ENCODE measurements at places on chromosomes 5 and 9.

GRCh38 chr5:141685591-141685990 is 3.6 kb upstream of the ARAP3 start:
- no peak overlapping the region for H3K27ac ChIP-seq
- H3K4me3 ChIP-seq, result no peak overlapping the region
- H3K4me1 ChIP-seq, result no peaks in the 10 kb centered on the region
- DNase-seq, result no peak
- H3K36me3 ChIP-seq, result no peaks in the 10 kb centered on the region
- H3K27me3 ChIP-seq, result no peaks in the 10 kb centered on the region

DNA sequence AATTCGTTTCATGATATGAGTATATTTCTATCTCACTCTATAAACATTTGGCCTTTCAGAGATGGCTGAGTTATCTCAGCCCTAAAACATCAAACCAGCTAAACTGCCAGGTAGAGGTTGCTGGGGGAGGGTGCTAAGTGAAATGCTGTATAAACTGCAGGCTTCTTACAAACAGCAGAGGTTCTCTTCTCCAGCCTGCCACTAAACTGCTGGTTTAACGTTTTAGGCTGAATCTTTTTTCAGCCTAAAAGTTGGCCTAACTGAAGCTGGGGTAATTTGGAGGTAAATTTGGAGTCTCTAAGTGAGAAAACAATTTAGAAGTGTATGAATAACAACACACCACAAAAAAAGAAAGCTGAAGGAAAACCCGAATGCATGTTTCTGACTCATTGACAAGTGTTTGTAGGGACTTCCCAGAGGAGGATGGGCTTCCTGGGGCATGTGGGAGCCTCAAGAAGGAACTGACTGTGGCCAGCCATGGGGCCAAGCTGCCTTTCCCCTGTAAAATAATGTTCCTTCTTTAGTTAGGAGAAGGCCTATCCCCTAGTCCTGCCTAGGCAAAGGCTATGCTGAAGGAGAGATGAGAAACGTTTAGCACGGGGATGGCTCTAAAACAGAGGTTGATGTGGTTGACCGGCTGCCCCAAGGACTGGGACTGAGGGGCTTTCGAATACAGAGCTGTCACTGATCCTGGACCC is 44.3 kb downstream of the SLC28A3 start:
- H3K27ac ChIP-seq, result no peak overlapping the region
- no peak overlapping the region for H3K4me3 ChIP-seq
- DNase-seq, result no peak
- H3K36me3 ChIP-seq, result no peaks in the 10 kb centered on the region
- no peaks in the 10 kb centered on the region for H3K27me3 ChIP-seq

DNA sequence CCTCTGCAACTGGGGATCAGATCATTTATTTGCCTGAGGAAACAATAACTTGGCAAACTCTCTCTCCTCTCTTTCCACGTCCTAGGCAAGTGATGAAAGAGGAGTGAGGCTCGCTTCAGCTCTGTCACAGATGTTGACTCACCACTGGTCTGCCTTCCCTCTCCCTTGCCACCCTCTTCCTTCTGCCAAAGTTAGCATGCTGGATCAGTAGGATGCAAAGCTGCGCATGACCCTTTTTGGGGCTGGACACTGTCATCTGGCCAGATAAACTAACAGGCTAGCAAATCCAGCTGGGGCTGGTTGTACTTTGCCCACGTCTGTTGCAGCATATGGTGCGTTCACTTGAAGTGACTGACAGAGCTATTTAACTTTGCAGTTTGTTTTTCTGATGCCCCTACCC is 36.2 kb upstream of the SMARCA2 start:
- DNase-seq, result no peak
- no peaks in the 10 kb centered on the region for H3K4me1 ChIP-seq
- no peaks in the 10 kb centered on the region for H3K27me3 ChIP-seq
- no peak overlapping the region for H3K27ac ChIP-seq
- H3K36me3 ChIP-seq, result no peaks in the 10 kb centered on the region

DNA sequence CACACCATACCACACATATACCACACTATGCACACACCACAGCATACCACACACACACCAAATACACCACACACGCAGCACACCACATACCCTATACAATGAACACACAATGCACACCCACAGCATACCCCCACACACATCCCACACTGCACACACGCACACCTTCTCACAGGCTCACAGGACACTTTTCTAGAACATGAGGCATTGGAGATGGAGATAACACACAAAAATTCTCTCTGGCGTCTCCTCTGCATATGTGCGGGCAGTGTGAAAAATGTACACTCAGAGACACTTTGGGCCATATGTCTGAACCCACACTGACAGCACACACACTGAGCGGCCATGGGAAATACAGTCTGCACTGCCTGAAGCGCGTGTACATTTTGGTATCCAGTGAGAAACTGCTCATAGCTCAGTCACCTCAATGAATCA is 278.1 kb downstream of the GADD45G start:
- no peak overlapping the region for H3K4me3 ChIP-seq
- DNase-seq, result no peak
- H3K27me3 ChIP-seq, result no peaks in the 10 kb centered on the region

DNA sequence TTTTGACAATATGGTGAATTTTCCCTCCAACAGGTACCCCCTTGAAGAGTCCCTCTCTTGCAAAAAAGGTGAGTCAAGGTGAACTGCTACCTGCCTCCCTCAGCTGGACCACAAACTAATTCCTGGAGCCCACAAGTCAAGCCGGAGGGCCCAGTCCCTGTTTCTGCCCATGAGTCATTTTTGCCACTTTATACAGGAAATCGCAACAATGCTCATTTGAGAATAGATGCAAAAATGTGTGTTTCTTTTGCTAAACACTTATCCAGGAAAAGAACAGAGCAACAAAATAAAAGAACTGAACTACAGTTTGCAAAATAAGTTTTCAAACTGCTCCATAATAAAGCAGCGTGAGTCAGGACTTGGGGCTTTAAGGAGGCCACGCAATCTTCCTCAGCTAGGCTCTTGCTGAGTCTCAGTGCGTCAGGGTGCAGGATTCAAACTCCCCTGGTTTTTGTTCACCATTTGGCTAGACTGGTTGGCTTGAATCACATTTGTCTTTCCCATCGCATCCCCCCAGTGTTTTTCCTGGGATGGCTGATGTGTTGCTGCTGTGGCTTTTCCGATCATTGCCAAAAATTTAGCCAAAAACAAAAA is 102.7 kb downstream of the GOLPH3 start:
- H3K4me3 ChIP-seq, result no peak overlapping the region
- DNase-seq, result peak; percentile 39
- H3K4me1 ChIP-seq, result no peaks in the 10 kb centered on the region
- no peaks in the 10 kb centered on the region for H3K36me3 ChIP-seq

GRCh38 chr5:157993201-157993600 is 134.3 kb upstream of the CLINT1 start:
- no peak overlapping the region for H3K4me3 ChIP-seq
- no peak for DNase-seq
- H3K4me1 ChIP-seq, result no peaks in the 10 kb centered on the region

DNA sequence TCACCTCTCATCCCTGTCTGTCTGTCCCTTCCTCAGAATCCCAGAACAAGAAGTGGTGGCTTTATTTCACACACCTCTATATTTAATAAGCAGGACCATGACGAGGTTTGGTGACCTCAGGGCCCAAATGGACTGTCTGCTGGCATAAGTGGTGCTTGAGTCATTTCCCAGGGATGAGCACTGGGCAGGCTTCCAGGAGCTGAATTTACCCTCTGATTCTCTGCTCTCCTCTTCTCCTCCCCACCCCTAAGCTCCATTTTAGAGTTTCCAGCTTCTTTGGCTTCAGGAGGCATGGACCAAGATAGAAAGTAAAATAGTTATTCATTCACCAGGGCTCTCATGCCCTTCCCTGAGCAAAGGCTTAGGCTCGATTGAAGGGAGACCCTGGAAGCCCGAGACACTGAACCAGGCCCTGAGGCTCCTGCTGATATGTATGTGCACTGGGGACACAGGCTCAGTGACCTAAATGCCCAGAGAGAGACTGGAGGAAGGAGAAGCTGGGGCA is 69.1 kb downstream of the PPARGC1B start:
- H3K27me3 ChIP-seq, result no peaks in the 10 kb centered on the region
- H3K27ac ChIP-seq, result peak overlapping the region; percentile 69
- H3K36me3 ChIP-seq, result no peaks in the 10 kb centered on the region
- H3K4me3 ChIP-seq, result no peak overlapping the region
- peak; percentile 76 for DNase-seq

GRCh38 chr9:35828716-35829083 is at the start of gene FAM221B:
FAM221B (minus strand) TSS chr9:35828732; CDS start chr9:35826161, 2,571 bp downstream.
- H3K4me1 ChIP-seq, result no peaks in the 10 kb centered on the region
- no peaks in the 10 kb centered on the region for H3K27me3 ChIP-seq
- H3K4me3 ChIP-seq, result peak within 1 kb of the TSS; percentile 54
- H3K27ac ChIP-seq, result peak within 1 kb of the TSS; percentile 94

DNA sequence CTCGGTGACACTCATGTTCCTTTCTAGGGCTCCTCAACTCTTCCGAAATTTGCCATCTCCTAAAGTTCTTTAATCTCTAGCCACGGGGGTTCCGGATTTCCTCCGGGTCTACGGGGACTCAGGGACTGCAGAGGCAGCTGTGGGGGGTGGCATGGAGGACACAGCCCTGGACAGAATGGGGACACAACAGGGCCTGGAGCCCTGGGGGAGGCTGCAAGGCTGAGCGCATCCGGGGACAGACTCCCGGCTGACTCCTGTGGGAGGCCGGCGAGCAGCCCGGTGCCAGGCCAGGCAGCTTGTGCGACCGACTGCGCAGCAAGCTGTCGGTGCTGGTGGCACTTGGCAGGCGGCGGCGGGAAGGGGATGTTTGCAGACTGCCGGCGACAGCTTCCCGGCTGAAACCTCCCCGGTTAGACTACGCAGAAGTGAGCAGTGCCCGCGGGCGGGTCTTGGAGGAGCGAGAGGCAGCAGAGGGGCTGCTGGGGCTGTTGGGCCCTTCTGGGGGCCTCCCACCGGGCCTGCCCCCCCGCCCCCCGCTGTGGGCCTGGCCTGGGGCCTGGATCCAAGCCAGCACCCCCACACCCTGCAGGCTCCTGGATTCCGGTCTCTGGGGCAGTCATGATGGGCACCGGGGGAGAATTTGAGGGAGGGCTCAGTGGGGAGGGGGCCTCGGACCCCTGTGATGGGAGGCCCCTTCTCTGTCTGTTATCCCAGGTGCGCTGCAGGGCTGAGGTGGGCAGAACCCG is 28.7 kb upstream of the UBAC1 start:
- H3K36me3 ChIP-seq, result no peaks in the 10 kb centered on the region
- H3K27ac ChIP-seq, result no peak overlapping the region
- DNase-seq, result no peak
- no peaks in the 10 kb centered on the region for H3K27me3 ChIP-seq
- no peak overlapping the region for H3K4me3 ChIP-seq

- H3K4me3 ChIP-seq, result no peak overlapping the region
- H3K36me3 ChIP-seq, result no peaks in the 10 kb centered on the region
- no peak for DNase-seq
- no peak overlapping the region for H3K27ac ChIP-seq
- H3K27me3 ChIP-seq, result no peaks in the 10 kb centered on the region
- no peaks in the 10 kb centered on the region for H3K4me1 ChIP-seq
Measured at GRCh38 chr5:152439791-152440190, 34.7 kb upstream of the NMUR2 start.

GRCh38 chr9:98488571-98489312 is 220.0 kb downstream of the GABBR2 start:
- H3K36me3 ChIP-seq, result no peaks in the 10 kb centered on the region
- no peaks in the 10 kb centered on the region for H3K4me1 ChIP-seq
- H3K27me3 ChIP-seq, result no peaks in the 10 kb centered on the region
- no peak for DNase-seq

DNA sequence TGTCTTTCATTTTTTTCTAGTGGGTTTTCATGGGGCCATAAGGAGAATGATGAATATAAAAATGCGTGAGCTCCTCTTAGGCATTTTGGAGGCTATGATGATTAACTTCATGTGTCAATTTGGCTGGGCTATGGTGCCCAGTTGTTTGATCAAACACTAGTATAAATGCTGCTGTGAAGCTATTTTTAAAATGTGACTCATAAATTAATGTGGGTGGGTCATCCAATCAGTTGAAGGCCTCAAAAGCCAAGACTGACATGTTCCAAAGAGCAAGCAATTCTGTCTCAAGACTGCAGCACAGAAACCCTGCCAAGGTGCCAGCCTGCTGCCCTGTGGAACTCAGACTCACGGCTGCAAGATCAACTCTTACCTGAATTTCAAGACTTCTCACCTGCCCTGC is 24.4 kb upstream of the ICE1 start:
- no peak overlapping the region for H3K4me3 ChIP-seq
- DNase-seq, result no peak
- no peaks in the 10 kb centered on the region for H3K4me1 ChIP-seq

DNA sequence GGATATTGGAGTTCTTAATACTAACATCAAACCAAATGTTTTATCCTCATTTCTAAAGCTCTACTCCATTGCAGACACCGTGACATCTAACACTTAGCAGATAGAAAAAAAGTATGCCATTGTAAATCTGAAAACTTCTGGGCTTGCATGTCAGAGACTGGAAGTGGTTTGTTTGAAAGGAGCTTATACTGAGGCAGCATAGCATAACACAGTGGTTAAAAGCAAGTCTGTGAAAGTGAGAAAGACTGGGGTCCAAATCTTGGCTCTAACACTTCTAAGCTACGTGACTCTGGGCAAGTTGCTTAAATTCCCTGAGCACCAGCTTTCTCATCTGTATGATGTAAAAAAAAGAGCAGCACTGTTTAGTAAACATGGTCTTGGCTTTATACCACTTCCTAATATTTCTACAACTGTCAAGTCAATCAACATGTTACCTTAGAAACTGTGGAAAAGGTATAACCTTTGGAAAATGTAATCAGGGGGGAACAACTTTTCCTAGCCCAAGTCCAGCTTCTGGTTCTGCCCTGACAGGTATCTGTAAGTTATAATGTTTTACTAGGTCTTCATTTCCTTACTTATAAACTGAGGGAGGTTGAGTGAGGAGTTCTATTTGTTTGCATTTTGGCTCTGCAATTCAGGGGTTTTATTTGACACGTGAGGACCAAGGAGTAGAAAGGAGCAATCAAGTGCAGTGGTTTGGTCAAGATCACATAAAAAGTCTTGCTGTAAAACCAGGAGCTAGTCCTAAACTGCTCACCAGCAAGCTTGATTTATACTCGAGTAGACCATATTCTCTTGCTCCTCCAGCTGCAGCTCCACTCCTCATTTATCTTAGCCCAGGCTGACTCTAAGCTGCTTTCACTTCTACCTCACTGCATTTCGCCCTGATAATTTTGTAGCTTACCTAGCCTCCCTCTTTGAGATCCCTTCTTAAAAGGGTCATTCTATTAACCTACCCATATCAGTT is 541.0 kb downstream of the RAB3C start:
- no peaks in the 10 kb centered on the region for H3K27me3 ChIP-seq
- no peak overlapping the region for H3K4me3 ChIP-seq
- H3K4me1 ChIP-seq, result no peaks in the 10 kb centered on the region
- no peak for DNase-seq
- no peaks in the 10 kb centered on the region for H3K36me3 ChIP-seq

- H3K27ac ChIP-seq, result peak overlapping the region; percentile 43
- peaks cover 7% of the 10 kb centered on the region for H3K4me1 ChIP-seq
- DNase-seq, result no peak
- no peaks in the 10 kb centered on the region for H3K27me3 ChIP-seq
- H3K4me3 ChIP-seq, result no peak overlapping the region
- no peaks in the 10 kb centered on the region for H3K36me3 ChIP-seq
Measured at GRCh38 chr9:16540743-16541613, 329.5 kb downstream of the BNC2 start.

Data from uterus (tissue), 4 donors.